ENCODE measurements at places on chromosomes 3 and 15. TPM values are rescaled to one million over a fixed set of nuclear protein-coding genes. Genes with fewer than 3 reads are reported as not detected.

SCAANT1 gene
- not detected for total RNA-seq

CHDH gene
- 0.44 TPM for total RNA-seq

FAM81A gene
- 0.66 TPM for total RNA-seq

CLDN16 gene
- not detected for total RNA-seq

CSPG5 gene
- under 0.01 TPM for total RNA-seq

GLCE gene
- total RNA-seq = 17.2 TPM

FGF7 gene
- 264 TPM for total RNA-seq

CFAP92 gene
- total RNA-seq = not detected

SQOR gene
- total RNA-seq = 86.0 TPM

SH2D7 gene
- total RNA-seq = not detected

HIGD2B gene
- total RNA-seq = not detected

PTPN9 gene
- total RNA-seq = 19.4 TPM

CYP1A2 gene
- not detected for total RNA-seq

RTP3 gene
- total RNA-seq = not detected

GOLGA6L2 gene
- total RNA-seq = not detected

OGG1 gene
- 15.9 TPM for total RNA-seq

NGLY1 gene
- 34.1 TPM for total RNA-seq

NPAP1 gene
- not detected for total RNA-seq

CD80 gene
- not detected for total RNA-seq

VPS13C gene
- total RNA-seq = 92.9 TPM

MORC1 gene
- total RNA-seq = not detected

C3orf20 gene
- not detected for total RNA-seq

CSPG4 gene
- 122 TPM for total RNA-seq

CPLX3 gene
- not detected for total RNA-seq

TIGIT gene
- total RNA-seq = not detected

SELENOS gene
- 114 TPM for total RNA-seq

ABI3BP gene
- total RNA-seq = 7.0 TPM

STRIT1 gene
- total RNA-seq = not detected

SLC2A2 gene
- total RNA-seq = not detected

POPDC2 gene
- 6.3 TPM for total RNA-seq

SCAMP5 gene
- total RNA-seq = 0.44 TPM

GUCA1C gene
- total RNA-seq = not detected

SYNPR gene
- total RNA-seq = not detected

CCDC54 gene
- total RNA-seq = not detected

SLC6A1 gene
- total RNA-seq = not detected

SSUH2 gene
- 0.11 TPM for total RNA-seq

RAP2B gene
- total RNA-seq = 31.4 TPM

CLDN18 gene
- total RNA-seq = 0.12 TPM

ZNF280D gene
- total RNA-seq = 27.9 TPM

EFCAB12 gene
- total RNA-seq = under 0.01 TPM

SPTBN5 gene
- 0.11 TPM for total RNA-seq

All from uterine smooth muscle cell (primary cell).